ENCODE measurements at places on chromosomes 3 and 15.

- no peaks in the 10 kb centered on the region for H3K4me1 ChIP-seq
- no peak overlapping the region for H3K4me3 ChIP-seq
- no peak for DNase-seq
- H3K36me3 ChIP-seq = no peaks in the 10 kb centered on the region
These were observed 4.0 kb upstream of the SATB1 start for GRCh38 chr3:18428991-18429745.

- DNase-seq = no peak
- H3K4me1 ChIP-seq = no peaks in the 10 kb centered on the region
- no peak overlapping the region for H3K4me3 ChIP-seq
- H3K36me3 ChIP-seq = no peaks in the 10 kb centered on the region
- no peaks in the 10 kb centered on the region for H3K27me3 ChIP-seq
These were observed 684.3 kb upstream of the SGO1 start for GRCh38 chr3:20870106-20870899.

- no peaks in the 10 kb centered on the region for H3K27me3 ChIP-seq
- DNase-seq = no peak
- H3K4me1 ChIP-seq = no peaks in the 10 kb centered on the region
- no peak overlapping the region for H3K4me3 ChIP-seq
- H3K36me3 ChIP-seq = no peaks in the 10 kb centered on the region
- H3K27ac ChIP-seq = no peak overlapping the region
These were observed 19.0 kb downstream of the NUP210 start for GRCh38 chr3:13401149-13401548.

DNA sequence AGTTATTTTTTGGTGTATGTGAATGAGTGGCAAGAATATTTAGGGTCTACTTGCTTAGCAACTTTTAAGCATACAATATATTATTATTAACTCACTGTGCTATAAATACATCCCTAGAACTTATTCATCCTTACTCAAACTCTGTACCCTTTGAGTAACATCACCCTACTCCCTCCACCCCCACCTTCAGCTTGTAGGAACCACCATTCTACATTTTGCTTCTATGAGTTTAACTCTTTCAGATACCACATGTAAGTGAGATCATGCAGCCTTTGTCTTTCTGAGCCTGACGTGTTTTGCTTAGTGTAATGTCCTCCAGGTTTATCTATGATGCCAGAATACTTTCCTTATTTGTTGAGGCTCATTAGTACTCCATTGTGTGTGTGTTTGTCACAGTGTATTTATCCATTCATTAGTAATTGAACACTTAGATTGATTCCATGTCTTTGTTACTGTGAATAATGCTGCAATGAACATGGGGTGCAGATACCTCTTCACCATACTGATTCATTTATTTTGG lies 526.9 kb downstream of the PYDC2 start:
- H3K27ac ChIP-seq = no peak overlapping the region
- H3K4me3 ChIP-seq = no peak overlapping the region
- no peaks in the 10 kb centered on the region for H3K27me3 ChIP-seq
- DNase-seq = no peak
- no peaks in the 10 kb centered on the region for H3K4me1 ChIP-seq
